ENCODE measurements at places on chromosomes 3 and 15.

DNA sequence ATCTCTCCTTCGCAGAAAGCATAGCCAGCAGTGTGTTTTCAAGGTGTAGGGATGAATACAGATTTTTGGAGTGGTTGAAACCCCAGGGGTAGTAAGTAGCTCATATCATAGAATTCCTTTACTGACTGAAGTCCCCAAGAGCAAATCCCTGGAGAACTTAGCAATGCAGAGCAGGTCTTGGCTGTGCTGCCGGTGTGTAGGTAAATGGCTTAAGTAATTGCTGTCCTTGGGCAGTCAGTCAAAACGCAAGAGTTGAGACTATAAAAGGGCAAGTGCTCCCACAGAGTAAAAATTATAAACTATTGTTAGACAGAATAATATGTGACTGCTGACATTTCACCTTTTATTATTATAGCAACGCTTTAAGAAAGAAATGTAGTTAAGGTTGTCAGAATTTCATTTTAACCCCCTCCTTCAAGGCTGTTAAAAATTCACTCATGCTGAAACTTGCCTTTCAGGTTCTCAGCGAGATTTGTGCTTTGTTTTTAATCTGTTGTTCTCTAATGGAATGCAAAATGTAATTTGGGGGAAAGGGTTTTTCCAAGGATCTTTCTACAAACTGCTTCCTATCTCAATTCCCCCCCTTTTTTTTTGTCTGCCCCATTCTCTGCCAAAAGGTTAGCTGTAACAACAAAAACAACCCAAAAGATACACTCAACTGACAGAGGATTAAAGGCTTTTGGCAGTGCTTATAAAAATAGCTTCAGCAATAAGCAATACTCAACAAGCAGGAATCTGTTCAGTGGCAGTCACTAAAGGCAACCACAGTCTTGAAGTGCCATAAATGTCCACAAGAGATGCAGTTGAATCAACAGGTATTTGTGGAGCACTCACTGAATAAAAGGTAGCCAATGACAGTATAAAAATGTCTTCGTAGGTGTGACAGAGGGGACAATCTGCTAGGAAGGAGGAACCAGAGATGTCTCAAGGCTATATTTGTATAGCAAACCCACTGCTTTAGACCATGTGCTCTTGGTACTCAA lies 105.3 kb downstream of the THRB start:
- H3K4me3 ChIP-seq: no peak overlapping the region
- H3K36me3 ChIP-seq: no peaks in the 10 kb centered on the region
- no peak overlapping the region for H3K27ac ChIP-seq

DNA sequence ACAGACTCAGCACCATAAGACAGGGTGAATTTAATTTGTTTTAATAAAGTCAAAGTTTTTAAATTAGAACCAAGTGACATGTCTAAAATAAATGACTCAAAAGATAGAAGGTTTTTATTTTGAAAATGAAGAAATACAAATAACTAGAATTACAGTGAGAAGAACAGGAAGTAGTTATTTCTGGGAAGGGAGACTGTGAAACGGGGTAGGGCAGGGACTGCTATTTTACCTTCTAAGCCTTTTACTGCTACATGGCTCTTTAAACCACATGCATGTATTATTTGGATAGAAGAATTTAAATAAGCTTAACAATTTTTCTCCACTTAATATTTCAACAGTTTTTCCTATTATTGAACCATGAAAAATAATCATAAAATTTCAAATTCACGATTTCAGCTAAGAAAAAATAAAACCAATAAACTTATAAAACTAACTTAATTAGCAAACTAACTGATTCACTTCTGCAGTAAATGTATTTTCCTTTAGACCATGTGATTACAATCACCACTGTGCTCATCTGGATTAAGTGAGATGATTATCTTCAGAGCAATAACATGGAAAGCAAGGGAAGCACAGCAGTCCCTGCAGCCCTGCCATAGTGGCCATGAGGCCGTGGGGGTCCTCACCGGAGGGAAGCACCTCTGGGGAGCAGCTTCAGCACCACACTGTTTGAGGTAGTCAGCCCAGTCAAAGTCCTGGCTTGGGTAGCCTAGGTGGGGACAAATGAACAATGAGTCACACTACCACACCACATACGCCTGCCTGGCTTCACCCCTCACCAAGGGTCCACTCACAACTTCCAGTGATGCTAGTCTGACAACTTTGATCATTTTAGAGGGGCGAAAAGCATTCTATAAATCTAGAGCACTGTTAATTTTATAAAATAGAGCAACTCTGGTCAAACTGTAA lies 28.3 kb upstream of the STIMATE start:
- no peaks in the 10 kb centered on the region for H3K27me3 ChIP-seq
- no peak overlapping the region for H3K27ac ChIP-seq
- DNase-seq: no peak
- H3K36me3 ChIP-seq: peaks cover 27% of the 10 kb centered on the region
- no peak overlapping the region for H3K4me3 ChIP-seq

DNA sequence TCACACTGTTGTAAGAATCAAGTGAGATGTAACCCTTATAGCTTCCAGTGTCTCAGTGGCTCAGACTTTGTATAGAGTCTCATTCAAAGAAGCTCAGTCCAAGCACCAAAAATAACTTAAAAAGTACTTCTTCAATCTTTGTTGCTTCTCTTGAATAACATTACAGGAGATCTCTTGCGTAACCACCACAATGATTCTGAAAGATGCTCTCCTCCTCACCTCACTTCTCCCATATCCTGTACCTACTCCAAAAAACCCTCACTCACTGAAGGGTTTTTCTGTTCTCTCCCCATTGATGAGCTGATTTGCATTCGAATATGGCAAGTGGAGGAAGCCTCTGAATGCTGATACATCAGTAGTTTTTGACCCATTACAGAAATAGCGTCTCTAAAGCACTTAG lies 39.4 kb upstream of the MRPS22 start:
- no peak for DNase-seq
- no peak overlapping the region for H3K27ac ChIP-seq
- H3K27me3 ChIP-seq: peaks cover 5% of the 10 kb centered on the region
- H3K4me1 ChIP-seq: no peaks in the 10 kb centered on the region
- no peaks in the 10 kb centered on the region for H3K36me3 ChIP-seq

GRCh38 chr3:76021376-76021775 lies 236.0 kb upstream of the ZNF717 start:
- H3K4me1 ChIP-seq: no peaks in the 10 kb centered on the region
- no peaks in the 10 kb centered on the region for H3K27me3 ChIP-seq
- DNase-seq: no peak

- no peaks in the 10 kb centered on the region for H3K36me3 ChIP-seq
- peaks cover 9% of the 10 kb centered on the region for H3K27me3 ChIP-seq
- no peak overlapping the region for H3K27ac ChIP-seq
- no peak for DNase-seq
Measured at GRCh38 chr15:48389691-48390143, 58.5 kb downstream of the DUT start.

DNA sequence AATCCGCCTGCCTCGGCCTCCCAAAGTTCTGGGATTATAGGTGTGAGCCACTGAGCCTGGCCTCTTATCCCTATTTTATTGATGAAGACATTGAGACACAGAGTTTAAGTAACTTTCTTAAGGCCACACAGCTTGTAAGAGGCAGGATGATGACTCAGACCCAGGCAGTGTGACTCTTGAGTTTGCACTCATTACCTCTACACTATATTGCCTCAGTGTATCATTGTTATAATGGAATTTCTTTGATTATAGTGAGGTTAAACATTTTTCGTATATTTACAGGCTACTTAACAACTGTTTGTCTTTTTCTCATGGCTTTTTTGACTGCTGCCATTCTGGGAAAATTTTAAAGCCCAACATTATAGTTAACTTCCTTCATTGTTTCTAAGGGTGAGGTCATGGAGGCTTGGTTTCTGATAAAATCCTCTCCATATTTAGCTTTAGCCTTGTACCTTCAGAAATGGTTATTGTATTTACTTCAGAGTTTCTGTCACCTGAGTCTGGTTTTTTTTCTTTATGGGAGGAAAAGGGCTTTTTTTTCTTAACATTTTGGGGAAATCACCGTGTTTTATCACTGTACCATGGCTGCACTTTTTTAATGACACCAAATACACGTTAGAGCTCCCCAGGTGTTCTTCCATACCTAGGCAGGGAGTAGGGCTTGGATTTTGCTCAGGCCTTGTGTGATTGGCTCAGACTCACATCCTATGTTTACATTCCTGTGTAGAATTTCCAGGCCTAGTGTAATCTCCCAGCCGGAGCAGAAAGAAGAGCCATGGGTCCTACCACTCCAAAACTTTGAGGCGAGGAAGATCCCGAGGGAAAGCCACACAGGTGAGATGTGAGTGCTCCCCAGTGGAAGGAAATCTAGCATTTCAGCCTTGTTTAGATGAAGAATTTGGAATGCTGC lies 6.3 kb downstream of the ZNF774 start:
- no peaks in the 10 kb centered on the region for H3K27me3 ChIP-seq
- no peak overlapping the region for H3K27ac ChIP-seq
- DNase-seq: no peak
- no peaks in the 10 kb centered on the region for H3K4me1 ChIP-seq

- peak; percentile 29 for DNase-seq
- H3K36me3 ChIP-seq: no peaks in the 10 kb centered on the region
- no peak overlapping the region for H3K4me3 ChIP-seq
- H3K4me1 ChIP-seq: peaks cover 2% of the 10 kb centered on the region
- H3K27ac ChIP-seq: no peak overlapping the region
Measured at GRCh38 chr3:101069901-101070798, 76.9 kb upstream of the ABI3BP start.

GRCh38 chr3:174159604-174160003 lies 699.5 kb upstream of the NAALADL2 start:
- no peaks in the 10 kb centered on the region for H3K27me3 ChIP-seq
- H3K4me3 ChIP-seq: no peak overlapping the region
- H3K27ac ChIP-seq: no peak overlapping the region
- H3K4me1 ChIP-seq: no peaks in the 10 kb centered on the region
- DNase-seq: no peak

DNA sequence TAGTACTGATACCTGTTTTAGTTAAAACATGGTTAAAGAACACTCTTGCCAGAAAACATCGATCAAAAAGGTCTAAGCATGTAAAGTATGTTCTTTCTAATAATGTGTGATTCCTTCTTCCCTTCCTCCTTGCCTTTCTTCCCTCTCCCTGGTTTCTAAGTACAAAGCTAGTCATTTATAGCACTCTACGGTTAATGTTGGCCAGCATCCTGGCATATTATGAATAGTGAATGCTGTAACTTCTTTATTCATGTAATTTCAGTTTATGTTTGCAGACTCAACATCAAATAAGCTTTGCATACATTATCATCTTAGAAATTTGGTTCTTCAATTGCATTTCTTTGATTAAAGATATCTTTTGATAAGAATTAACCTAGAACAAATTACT lies 27.1 kb downstream of the P2RY12 start:
- peak overlapping the region; percentile 59 for H3K27ac ChIP-seq
- H3K27me3 ChIP-seq: no peaks in the 10 kb centered on the region

DNA sequence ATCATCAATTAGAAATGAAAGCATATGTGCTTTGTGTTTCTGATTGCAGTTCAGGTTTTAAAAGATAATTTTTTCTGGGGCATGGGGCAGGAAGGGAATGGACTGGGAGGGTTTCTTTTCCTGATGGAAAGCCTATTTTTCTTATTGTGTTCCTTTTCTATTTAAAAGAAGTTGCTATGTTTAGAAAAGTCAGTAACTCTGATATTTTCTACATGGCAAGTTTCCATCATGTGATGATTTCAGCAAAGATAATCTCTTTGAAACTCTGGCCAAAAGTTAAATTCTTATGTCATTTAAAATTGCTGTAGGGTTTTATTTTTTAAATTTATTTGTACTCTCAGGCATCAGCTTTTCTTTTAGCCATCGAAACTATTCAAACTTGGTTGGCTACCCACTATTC lies 601.2 kb downstream of the FOXP1 start:
- no peak for DNase-seq
- peak overlapping the region; percentile 86 for H3K27ac ChIP-seq
- H3K4me1 ChIP-seq: peaks cover 2% of the 10 kb centered on the region
- peaks cover 45% of the 10 kb centered on the region for H3K36me3 ChIP-seq
- no peaks in the 10 kb centered on the region for H3K27me3 ChIP-seq

DNA sequence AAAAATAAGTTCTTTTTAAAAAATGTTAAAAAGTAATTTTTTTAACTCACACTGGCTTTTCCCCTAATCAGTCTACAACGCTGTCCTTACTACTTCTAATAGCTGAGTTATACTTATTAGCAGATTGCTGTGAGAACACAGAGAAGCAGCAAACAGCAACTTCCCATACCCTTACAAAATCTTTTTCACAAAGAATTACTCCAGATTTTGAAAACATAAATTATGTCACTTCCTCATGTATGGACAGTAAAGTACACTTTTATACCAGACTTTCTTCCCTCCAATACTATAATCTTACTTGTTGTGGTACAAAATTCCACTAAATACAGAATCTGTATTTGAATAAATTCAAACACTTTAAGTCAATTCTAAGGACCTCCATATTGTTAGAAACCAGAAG lies 2.1 kb downstream of the PHC3 start:
- H3K4me3 ChIP-seq: peak overlapping the region; percentile 95
- H3K4me1 ChIP-seq: peaks cover 24% of the 10 kb centered on the region
- no peak for DNase-seq
- no peaks in the 10 kb centered on the region for H3K27me3 ChIP-seq
- H3K36me3 ChIP-seq: peaks cover 11% of the 10 kb centered on the region

GRCh38 chr15:77546050-77546501 lies 86.6 kb downstream of the LINGO1 start:
- no peak for DNase-seq
- H3K27me3 ChIP-seq: peaks cover 1% of the 10 kb centered on the region
- peaks cover 6% of the 10 kb centered on the region for H3K4me1 ChIP-seq

DNA sequence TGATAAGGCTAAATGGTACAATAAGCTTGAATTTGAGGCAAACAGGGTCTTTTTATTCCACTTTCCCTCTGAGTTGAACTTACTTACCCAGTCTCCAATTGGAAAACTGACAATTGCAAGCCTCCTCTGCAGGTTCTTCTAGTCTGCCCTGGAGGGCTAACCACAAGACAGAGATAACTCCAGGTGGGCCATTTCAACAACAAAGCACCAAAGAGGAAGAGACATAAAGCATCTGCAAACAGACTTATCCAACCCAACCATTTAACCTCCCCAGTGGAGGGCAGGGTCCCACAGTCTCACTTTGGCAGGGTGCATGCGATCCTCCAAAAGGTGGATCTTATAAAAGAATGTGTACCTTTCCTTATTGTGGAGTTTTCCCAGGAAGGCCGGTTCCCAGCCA lies 525.8 kb downstream of the DIPK2A start:
- no peak for DNase-seq
- H3K27me3 ChIP-seq: no peaks in the 10 kb centered on the region
- H3K36me3 ChIP-seq: no peaks in the 10 kb centered on the region
- H3K4me1 ChIP-seq: no peaks in the 10 kb centered on the region
- no peak overlapping the region for H3K27ac ChIP-seq

- no peaks in the 10 kb centered on the region for H3K27me3 ChIP-seq
- H3K4me3 ChIP-seq: no peak overlapping the region
- H3K36me3 ChIP-seq: peaks cover 46% of the 10 kb centered on the region
Measured at GRCh38 chr15:42319206-42319605, 40.1 kb upstream of the CAPN3 start.

- no peak overlapping the region for H3K4me3 ChIP-seq
- H3K36me3 ChIP-seq: no peaks in the 10 kb centered on the region
- no peak for DNase-seq
- H3K4me1 ChIP-seq: no peaks in the 10 kb centered on the region
Measured at GRCh38 chr3:170553788-170554757, 31.8 kb downstream of the SLC7A14 start.

Data from memory B cell (primary cell).